ENCODE measurements at places on chromosomes 7 and 10.

DNA sequence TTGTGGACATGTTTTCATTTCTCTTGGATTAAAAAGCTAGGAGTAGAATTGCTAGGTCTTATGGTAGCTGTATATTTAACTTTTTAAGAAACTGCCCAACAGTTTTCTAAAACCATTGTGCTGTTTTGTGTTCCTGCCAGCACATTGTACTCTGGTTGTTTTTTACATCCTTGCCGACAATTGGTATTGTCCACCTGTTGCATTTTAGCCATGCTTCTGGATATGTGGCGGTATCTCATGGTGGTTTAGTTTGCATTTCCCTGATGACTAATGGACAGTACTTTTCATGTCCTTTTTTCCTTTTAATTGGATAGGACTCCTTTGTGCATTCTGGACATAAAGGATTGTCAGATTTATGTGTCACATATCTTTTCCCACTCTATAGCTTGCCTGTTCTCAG, 45.5 kb downstream of the STK17A start:
- DNase-seq: no peak

- no peak for DNase-seq
Measured at GRCh38 chr7:91280185-91280584, 16.0 kb downstream of the FZD1 start.

DNA sequence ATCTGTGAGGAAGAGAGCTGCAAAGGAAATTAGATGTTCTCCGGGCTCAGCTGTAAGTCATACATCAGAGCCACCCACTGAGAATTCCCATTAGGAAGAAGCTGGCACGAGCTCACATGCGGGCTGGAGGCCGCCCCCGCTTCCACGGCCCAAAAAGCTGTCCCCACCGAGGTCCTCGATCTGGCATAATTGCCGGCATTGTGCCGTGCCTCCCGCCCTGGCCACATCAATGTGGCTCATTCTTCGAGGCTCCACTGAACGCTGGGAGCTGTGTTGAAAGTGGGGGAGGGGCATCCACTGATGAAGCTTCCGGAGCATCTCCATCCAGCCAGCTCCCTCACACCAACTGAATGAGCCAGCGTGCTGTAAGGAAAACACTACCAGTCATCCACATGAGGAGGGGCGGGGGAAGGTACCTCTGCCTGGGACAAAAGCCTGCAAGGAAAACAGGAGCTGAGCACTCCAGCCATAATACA, 173.1 kb downstream of the PTPRN2 start:
- no peak for DNase-seq

GRCh38 chr7:50415844-50416364, 34.2 kb downstream of the FIGNL1 start:
- no peak for DNase-seq

GRCh38 chr10:69265521-69265920, 12.8 kb upstream of the HK1 start:
- DNase-seq: no peak

DNA sequence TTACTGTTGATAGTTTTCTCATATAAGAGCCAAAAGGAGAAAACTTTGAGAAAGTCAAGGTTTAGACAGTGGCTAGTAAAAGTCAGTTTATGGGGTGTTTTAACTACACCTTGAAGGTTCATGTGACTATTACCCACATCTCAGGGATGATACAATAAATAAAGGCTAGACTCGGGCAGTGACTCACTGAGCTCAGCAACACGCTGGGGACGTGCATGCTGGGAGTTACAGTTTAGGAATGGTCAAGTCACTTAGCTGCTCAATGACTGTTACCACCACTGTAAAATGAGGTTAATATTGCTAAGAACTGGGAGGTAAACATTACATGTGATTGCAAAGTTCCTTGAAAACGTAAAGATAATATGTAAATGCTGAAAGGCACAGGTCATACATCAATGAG, 1254.4 kb upstream of the PHF14 start:
- no peak for DNase-seq

- DNase-seq: no peak
Measured at GRCh38 chr10:13634207-13634606, 47.4 kb downstream of the PRPF18 start.

GRCh38 chr10:88289342-88289741, 293.8 kb downstream of the RNLS start:
- no peak for DNase-seq

DNA sequence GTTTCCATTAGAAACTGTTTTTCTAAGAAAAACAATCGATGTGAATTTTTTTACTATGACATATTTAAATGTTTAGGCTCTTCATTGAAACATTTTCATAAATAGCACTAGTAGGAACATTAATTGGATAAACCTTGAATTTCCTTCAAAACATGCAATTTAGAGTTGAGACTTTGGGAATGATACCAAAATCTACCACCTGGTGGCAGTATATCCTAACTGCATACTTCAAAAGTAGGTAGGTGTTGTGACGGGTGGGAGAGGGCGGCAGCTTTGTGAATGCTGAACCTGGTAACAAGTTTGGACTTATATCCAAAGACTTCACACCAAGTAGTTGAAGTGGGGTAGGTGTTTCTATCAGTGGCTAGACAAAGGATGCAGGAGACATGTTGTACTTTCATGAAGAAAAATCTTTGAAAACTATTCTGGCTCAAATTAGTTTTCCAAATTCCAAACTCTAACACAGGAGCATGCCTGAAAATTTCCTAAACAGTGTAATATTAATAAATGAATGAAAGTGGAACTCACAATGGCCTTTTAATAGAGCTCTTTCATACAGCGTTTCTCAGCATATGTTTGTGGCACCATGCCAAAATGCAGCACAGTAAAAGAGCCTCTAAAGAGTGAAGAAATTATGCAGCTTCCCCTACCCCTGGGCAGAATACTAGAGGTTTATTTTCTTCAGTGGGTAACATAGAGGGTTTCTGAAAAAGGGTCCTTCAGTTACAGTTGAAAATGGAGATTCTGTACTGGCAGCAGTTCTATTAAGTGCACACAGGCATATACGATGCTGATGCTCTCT, 201.0 kb upstream of the TPK1 start:
- no peak for DNase-seq

DNA sequence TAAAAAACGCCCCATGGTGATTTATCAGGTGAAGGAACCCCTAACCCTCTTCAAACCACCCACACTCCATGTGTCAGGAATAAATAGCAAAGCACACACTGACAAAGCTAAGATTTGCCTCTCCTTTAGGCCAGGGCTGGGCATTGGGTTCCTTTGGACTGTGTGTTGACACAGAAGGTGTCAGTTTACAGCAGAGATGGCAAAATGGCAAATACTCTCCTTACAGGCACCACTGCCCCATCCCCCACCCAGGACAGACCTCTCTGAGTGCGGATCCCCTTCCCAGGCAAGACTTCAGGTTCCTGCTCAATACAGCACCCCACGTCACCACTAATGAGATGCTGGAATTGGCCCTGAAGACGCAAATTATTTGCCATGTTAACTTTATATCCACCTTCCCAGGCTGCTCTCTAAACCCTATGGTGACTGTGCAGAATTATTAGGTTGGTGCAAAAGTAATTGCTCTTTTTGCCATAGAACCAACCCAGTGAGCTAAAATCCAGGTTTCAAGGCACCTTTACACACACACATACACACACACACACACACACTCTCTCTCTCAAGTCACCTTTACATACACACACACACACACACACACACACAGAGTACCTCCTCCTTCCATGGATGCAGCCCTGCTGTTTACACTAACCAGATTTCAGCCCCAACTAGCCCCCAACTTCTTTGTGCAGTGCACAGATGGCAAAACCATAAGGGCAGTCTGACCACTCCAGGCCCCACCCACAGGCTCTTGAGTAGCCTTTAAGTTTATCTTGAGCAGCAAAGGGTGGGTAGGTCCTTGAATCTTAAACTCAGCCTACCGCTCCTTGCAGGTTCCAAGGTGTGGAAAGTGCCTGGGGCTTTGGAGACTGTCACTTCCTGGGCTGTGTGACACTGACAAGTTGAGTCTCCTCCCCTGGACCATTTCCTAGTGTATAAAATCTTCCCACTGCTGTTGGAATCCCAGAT, 4.0 kb upstream of the ZCCHC24 start:
- DNase-seq: no peak
